ENCODE measurements at places on chromosomes 13 and 19. TPM values are rescaled to one million over a fixed set of nuclear protein-coding genes. Genes with fewer than 3 reads are reported as not detected.

SIGLEC14 gene
- total RNA-seq, result 0.08 TPM

CGB1 gene
- not detected for total RNA-seq

ZNF222 gene
- 3.0 TPM for total RNA-seq

ZNF492 gene
- not detected for total RNA-seq

KIRREL2 gene
- total RNA-seq, result 0.47 TPM

POLR1D gene
- total RNA-seq, result 149 TPM

Measured in A549 treated with Mapracorat at 1 μM for 4 hours (cell line).